ENCODE measurements at places on chromosomes 6 and 20.
A peak's percentile ranks its signal among the peaks of the same experiment; 100 is the strongest.

GRCh38 chr6:22231616-22232015, 65.2 kb downstream of the PRL start:
- DNase-seq = no peak

DNA sequence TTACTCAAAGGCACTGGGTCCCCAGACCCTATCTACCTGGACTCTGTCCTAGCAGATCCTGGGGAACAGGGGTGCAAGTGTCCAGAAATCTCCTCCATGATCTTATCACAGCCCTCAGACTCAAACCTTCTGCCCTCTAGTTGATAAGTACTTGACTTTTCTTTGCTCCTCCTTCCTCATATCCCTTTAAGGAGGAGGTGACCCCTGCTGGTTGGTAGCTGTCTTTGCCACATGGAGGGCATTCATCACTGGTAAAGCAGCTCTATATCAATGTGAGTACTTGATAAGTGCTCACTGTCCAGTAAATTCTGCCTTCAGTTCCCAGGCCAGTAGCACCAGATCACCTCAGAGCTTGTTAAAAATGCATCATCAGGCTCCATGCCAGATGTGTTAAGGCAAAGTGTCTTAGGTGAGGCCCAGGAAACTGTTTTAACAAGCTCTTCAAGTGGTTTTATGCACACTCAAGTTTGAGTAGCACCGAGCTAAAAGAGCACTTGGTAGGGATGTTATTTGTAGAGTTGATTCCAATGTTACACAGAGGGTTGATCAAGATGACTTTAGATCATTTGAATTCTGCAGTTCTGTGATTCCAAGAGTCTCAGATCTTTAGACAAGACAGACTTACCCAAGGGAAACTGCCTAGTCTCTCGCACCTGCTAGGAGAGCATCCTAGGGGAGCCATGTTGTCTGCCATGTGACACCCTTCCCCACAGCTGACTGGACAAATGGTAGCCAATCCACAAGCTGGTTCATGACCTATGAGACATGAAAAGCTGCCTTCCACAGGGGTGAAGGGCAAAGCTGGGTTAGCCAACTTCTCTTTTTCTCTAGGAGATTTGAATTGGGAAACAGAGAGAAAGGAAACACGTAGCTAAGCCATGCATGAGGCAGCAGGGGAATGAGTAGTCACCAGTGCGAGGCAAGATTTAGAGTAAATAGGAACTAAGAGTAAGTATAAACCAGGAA, 18.6 kb downstream of the TREML2 start:
- DNase-seq = peak; percentile 24

DNA sequence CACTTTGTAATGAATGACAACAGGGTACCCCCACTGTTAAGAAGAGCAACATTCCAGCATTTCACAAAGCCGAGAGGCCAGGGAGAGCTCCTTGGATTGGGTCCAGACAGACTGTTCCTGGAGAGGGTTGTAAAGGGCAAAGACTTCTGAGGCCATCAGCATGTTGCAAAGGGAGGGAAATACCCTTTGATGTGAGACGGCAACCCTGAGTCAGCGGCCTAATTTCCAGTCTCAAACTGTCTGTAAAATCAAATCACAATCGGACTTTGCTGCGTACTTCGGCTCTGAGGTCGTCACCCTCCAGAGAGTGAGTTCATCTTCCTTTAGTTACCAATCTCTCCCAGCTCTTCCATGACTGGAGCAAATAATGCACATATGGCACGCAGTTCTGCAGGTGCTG, 101.0 kb upstream of the DTNBP1 start:
- no peak for DNase-seq

DNA sequence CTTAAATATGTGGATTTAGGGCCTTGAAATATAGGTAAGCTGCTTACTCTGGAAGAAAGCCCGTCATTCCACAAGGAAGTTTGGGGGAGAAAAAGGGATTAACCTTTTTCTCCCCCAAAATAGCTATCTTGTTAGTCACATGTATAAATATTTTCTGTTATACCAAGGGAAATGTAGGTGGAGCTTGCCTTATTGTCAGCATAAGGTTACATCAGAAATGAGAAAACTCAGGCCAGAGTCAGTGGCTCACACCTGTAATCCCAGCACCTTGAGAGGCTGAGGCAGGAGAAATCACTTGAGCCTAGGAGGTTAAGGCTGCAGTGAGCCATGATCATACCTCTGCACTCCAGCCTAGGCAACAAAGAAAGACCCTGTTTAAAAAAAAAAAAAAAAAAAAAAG, 129.9 kb downstream of the LRFN2 start:
- no peak for DNase-seq

- no peak for DNase-seq
These were observed 19.3 kb downstream of the ABCF1 start for GRCh38 chr6:30590509-30590908.

Measured in activated gamma-delta T cell treated with anti-CD3 and anti-CD28 coated beads, Interleukin-2, amount 50 U/mL, for 16 hours (primary cell).